Activated CD4-positive, alpha-beta T cell treated with anti-CD3 and anti-CD28 coated beads for 24 hours (primary cell): ENCODE measurements at places on chromosomes 2 and 18.

DNA sequence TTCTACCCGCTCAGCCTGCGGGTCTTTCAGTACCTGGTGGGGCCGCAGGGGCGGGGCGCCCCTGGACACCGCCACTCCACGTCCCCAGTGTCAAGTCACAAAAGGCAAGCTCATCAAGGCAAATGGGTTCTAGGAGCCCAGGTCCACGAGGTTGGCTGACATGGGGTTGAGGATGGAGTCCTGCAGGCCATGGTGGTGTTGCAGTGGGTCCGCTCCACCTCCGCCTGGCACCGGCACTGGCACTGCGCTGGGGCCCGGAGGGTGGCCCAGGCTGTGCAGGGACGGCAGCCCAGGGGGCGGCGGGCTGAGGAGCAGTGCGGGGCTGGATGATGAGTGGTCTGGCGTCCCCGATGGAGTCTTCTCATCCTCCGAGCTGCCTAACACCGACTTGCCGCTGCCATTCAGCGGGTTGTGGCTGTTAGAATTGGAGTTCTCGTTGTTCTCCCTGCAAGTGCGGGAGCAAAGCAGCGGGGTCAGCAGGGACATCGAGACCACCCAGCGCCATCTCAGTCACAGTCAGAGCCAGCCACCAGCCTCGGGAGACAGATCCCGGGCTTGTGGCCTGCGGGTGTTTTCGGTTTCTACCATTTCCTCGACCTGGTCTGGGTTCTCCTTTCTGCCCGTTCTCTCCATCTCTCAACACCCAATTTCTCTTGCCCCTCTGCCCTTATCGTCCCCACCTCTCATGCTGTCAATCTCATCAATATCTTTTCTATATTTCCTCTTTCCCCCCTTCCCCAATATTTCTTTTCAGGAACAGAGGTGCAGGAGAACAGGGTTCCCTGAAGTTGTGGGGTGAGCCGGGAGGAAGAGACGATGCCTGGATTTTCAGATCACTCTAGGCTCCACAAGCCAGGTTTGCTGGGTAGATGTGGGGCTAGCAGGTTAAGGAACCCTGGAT is 3.0 kb downstream of the SIX2 start:
- no peak for DNase-seq

- no peak for DNase-seq
Measured at GRCh38 chr2:215748446-215748845, 264.9 kb downstream of the MREG start.

DNA sequence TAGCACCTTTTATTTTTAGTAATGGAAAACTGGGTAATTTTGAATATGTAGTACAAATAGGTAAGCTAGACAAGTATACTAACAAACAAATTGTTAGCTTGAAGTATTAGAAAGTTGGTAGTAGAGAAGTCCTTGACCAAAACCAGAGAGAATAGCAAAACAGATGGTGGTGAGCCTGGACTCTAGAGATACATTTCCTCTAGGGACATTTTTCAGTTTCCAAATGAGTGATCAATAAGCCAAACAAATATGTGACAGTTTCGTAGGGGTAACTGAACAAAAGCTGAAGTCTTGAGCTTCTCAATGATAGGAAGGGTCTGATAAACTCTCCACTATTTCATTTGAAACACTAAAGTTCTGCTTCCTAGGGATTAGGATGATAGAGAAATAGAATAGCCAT is 692.0 kb upstream of the FAM98A start:
- no peak for DNase-seq

DNA sequence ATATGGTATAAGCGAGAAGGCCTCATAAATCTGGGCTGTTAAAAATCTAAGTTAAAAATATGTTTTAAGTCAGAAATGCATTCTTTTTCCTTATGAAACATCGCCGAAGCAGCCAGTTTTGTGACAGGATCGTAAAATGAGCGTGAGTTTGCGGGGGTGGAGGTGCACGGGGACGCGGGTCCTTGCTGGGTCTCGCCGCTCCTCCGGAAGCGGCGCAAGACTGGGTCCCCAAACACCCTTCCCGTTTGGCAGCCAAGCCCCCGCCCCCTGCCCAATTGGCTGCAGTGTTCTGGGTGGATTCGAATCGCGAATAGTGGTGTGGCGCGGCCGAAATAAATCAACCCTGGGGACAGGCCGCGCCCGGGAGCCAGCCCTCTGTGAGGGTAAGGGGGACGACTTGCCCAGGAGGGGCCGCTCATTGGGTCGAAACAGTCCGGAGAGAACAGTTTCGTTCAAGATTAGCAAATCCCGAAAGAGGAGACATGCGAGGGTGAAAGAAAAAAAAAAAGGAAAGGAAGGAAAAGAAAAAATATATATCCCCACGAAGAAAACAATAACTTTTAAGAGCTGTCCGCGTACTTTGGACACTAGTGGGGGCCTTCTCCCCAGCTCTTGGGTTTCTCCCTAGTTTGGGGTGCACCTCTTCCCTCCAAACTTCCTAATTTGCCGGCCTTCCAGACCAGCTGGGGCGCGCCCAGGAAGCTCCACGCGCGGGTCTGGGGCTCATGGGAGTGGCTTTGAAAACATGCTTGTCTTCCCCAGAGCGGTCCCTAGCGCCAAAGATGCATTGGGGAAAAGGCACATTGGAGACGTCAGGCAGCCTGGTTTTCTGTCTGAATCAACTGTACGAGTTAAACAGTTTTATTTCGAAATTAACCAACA is 3.1 kb upstream of the GATA6 start:
- DNase-seq, result no peak

DNA sequence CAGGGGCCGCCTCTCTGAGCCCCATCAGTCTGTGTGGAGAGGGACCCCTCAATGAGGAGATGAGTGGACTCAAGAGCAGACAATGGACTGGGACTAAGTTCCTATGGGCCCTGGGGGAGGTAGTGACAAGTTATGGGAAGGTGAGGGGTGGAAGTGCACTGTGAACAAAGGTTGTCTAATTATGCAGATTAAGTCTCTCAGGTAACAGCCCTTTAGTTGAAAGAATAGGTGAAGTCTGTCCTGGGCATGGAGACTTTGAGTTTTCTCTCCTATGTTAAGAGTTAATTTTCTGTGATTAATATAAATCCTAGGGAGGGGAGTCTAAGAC is 243.8 kb downstream of the FAM210A start:
- no peak for DNase-seq

DNA sequence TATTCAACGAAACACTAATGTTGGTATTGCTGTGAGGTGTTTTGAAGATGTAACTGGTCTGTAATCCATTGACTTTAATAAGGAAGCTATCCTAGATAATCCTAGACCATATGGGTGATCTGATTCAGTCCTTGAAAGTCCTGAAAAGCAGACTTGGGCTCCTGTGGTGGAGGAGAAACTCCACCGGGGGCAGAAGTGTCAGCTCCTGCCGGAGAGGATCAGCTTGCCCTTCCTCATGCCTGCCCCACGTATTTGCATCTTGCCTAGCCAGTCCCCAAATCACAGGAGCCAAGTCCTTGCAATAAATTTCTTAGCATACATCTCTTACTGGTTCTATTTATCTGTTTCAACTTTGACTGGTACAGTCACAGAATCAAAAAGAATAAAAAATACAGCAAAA is 144.2 kb upstream of the DLGAP1 start:
- DNase-seq, result no peak

DNA sequence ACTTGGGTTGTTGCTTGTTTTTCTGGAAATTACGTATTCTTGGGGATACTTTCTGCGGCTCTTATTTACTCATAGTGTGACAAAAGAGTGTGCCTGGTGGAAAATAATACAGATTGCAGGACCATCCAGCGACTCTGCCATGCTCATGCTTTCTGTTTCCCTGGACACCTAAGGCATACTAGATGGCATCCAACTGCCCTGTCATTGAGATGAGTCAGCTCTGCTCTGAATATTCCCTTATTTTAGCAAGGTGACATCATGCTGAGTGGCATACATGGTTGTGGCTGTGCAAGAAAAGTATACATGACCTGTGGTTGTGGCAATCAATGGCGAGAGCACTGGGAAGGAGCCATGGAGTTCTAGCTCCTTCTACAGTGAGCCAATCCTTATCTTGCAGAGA is 471.0 kb downstream of the TMEM182 start:
- DNase-seq, result no peak

DNA sequence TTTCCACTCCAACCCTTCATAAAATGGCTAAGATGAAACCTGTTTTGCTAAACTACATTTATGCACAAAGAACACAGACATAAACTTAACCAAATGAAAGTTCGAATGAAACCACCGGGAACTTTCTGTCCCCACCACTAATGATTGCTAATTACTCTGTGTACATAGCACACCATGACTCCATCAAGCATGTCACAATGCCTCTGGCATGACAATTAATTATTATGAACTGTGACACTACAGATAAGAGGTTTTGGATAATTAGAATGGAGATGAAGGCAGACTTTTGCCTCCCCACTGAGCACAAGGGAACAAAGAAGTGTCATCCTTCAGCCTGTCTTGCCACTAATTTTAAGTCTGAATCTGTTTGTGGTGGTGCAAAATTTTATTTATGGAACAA is 1.5 kb downstream of the DAPL1 start:
- DNase-seq, result no peak
